ENCODE measurements at places on chromosomes 16 and 17.

DNA sequence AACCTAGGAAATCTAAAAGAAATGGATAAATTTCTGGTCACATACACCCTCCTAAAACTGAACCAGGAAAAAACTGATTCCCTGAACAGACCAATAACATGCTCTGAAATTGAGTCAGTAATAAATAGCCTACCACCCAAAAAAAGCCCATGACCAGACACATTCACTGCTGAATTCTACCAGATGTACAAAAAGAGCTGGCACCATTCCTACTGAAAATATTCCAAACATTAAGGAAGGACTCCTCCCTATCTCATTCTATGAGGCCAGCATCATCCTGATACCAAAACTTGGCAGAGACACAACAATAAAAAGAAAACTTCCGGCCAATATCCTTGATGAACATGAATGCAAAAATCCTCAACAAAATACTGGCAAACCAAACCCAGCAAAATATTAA is 52.9 kb downstream of the TTC19 start:
- no peak for DNase-seq

GRCh38 chr16:79182616-79183015 is 417.9 kb downstream of the MAF start:
- no peak for DNase-seq

GRCh38 chr16:79421126-79421525 is 179.4 kb downstream of the MAF start:
- no peak for DNase-seq

GRCh38 chr16:57525761-57526160 is 10.6 kb downstream of the CCDC102A start:
- DNase-seq: no peak

GRCh38 chr16:67892375-67892774 is 679 bp upstream of the PSKH1 start:
- no peak for DNase-seq

GRCh38 chr17:27565874-27566670 is 64.9 kb upstream of the LGALS9 start:
- no peak for DNase-seq

GRCh38 chr16:14071576-14072271 is 605 bp downstream of the MRTFB start:
- no peak for DNase-seq

DNA sequence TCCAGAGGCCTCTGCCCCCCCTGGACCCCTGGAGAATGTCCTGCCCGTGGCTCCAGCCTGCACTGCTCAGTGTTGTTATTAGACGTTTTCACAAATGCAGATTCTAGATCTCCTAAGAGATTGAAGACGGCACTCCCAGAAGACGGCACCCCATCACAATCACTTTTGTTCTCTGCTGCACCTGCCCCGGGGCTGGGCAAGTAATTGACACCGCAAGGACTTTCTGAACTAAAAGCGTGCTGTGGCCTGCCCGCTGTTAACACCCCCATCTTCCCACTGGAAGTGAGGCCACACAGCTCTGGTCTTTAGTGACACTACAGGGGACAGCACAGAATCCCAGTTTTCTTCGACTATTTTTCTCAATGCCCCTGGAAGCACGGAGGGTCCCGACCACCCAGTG is 256.9 kb downstream of the ENGASE start:
- no peak for DNase-seq

DNA sequence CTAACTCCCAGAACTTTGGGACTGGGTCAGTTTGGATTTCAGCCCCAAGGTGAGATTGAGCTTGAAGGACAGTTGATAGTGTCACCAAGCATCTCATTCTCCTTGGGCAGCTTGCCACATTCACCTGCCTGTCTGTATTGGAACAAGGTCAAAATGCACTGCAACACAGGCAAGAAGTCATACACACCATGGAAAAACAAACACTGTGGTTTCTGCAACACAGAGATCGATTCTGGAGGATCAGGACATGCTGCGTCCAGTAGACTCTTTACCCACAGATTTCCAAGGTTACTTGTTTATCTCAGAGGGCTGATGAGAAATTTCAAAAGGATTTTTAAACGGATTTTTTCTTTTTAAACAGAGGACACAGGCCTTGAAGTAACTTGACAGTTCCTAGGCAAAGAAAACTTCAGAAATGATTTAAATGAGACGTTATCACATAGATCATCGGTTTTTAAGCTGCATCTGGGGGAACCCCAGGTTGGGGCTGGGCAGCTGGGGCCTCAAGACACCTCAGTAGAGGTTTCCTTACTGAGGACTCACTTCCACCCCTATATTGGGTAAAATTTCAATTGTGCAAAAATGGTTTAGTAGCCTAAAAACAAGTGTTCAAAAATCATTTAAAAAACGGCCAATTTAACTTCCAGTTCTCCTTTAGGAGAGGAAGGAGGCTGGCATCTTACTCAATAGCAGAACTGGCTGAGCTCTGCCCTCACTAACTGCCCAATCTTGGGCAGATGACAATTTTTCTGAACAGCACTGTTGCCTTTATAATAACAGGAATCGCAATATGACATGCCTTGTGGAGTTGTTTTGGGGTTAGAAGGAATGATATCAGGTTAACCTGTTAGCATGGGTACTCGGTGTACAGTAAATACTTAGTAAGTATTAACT is 299.3 kb downstream of the XYLT1 start:
- no peak for DNase-seq

- no peak for DNase-seq
Measured at GRCh38 chr16:85520853-85521521, 92.1 kb upstream of the GSE1 start.

- DNase-seq: no peak
Measured at GRCh38 chr16:30633526-30633925, 17.2 kb upstream of the PRR14 start.

DNA sequence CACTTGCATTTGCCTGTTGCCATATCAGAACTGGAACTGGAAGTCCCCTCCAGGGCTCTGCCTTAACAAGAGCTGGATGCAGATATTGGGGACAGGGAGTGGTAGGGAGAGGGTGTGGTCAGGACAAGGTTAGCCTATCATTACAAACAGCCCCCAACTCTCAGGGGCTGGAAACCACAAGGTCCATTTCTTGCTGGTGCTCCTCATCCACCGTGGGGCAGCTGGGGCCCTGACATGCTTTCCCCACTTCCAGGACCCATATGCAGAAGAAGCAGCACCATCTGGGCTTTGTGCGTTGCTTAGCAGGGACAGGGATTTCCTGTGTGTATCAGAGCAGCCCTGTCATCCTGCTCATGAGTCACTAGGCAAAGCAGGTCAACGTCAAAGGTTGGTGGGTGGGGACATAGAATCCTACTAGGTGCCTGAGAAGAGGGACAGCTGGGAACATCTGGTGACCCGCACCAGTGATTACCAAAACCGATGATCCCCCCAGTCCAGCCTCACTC is 26.9 kb downstream of the RGS9 start:
- no peak for DNase-seq

GRCh38 chr16:1078579-1079021 is 6.1 kb downstream of the SSTR5 start:
- no peak for DNase-seq

DNA sequence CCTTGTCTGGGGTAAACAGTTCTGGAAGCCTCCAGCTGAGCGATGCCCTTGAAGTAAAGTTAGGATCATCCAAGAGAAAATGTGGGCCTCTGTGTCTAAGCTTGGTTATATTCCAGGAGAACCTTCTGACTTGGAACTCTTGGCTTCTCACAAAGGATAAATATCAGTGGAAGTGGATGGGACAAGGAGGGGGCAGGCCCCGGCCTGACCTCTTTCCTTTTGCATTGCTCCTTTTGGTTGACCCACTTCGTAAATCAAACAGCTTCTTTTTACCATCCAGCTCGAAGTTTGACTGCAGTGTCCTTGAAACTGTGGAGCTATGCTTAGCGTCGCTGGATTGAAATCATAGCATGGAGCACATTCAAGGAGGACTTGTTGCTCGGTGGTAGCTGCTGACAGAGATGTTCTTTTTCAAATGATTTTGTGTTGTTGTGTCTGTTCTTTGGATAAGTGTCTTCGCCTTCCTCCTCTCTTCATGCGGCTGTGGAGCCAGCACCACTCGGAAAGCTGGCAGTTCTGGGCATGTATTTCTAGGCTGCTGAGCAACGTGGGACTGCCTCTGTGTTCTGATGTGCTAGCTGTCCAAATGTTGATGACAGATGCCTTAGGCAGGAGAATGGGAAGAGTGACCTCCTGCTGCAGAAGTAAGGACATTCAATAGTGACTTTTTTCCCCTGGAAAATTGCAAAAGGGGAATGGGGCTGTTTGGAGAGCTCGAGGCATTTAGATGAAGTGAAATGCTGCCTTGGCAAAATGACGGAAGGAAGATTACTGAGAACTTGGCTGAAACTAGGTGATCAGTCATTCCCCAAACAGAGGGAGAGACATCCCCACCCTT is 4.5 kb downstream of the MINK1 start:
- no peak for DNase-seq

GRCh38 chr17:73954951-73955350 is 248.5 kb upstream of the RPL38 start:
- no peak for DNase-seq

DNA sequence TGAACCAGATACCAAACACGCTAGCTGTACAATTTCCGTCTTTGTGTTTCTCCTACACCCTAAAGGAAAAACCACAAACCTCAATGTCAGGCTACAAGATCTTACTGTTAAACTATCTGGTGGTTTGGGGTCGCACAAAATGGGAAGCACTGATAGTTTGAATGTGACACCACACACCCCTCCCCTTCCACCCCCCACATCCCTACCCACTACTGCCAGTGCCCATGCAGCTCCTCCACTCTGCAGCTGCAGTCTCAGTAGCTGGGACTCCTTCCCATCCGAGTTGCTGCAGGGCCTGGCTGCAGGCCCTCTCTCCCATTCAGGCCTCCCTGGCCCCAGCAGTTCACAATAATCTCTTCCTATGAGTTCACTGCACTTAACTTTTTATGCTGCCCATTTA is 18.4 kb downstream of the TRAP1 start:
- DNase-seq: no peak

DNA sequence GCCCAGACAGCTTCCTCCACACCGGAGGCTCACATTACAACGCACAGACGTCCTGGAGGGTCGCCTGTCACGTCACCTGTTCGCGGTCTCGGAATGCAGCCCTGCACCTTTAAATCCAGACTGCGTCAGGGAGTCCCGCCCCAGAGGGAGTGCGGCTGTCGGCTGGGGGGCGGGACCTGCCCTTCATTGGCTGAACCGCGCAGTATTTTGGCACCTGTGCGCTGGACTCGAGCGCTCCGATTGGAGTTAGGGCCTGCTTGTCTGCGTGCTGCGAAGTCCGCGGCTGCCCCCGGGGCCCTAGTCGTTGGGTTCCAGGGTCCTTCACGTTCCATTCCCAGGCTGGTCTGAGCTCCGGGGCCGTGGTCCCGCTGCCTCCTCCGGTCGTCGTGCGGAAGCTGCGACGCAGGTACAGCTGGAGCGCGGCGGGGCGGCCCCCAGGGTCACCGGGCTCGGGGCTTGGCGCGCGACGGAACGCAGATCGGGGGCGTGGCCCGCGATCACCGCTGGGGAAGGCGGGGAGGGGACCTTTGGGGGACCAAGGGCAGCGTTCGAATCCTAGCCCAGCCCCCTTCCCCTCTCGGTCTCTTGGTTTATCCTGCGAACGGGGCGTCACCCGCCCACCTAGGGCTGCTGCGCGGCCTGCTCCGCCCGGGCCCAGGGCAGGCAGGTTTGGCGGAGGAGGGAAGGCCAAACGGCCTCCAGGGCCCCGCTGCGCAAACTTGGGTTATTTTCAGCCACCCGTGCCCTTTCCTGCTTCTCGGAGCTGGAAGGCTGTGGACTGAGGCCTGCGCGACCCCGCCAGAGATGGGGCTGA is at the start of gene MIEF2:
Gene MIEF2, plus strand, starts transcription at position 331 of the 814 bp plus-strand sequence. CDS start 2,059 bp downstream, outside the sequence.
- DNase-seq: peak; percentile 75

DNA sequence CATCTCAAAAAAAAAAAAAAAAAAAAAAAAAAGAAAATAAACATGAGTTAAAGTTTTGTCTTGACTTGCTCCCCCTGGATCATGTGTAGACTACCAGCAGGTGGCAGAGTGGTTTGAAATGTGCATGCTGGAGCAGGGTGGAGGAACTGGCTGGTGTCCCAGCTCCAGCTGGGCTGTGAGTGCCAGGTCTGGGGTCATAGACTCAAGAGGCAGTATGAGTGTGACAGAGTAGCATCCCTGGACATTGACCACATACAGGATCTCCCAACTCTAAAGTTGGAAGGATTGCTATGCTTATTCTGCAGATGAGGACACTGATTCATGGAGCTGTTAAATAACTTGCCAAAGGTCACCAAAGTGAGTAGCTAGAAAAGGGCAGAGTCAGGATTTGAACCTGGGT is 198.0 kb upstream of the MPHOSPH6 start:
- peak; percentile 2 for DNase-seq

GRCh38 chr17:55673743-55674506 is 48.7 kb downstream of the TMEM100 start:
- DNase-seq: no peak

GRCh38 chr16:947255-947921 is 23.4 kb downstream of the LMF1 start:
- no peak for DNase-seq

DNA sequence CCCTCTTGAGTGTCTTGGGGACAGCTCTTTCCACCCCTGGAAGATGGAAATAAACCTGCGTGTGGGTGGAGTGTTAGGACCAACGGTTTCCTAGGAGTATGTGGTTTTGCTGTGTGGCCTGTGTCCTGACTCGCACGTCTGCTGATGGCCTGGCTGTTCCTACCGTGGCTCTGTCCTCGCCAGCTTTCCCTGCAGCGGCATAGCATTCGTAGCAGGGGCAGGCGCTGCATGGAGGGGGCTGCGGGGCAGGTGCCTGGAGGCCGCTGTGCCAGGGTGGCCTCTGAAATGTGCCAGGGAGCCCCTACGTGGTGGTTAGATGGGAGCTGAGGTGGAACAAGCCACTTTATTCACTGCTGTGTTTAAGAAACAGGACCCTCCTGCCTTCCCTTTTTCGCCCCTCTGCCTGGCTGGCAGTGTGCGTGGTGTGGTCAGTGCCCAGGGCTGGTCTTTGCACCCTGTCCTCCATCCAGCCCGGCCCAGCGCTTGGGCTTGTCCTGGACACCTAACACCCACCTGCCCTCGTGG is 10.6 kb downstream of the SLC16A3 start:
- no peak for DNase-seq

GRCh38 chr17:81741594-81742452 is 29.7 kb downstream of the SLC25A10 start:
- no peak for DNase-seq

- no peak for DNase-seq
Measured at GRCh38 chr16:58265480-58266052, 29.3 kb downstream of the PRSS54 start.

DNA sequence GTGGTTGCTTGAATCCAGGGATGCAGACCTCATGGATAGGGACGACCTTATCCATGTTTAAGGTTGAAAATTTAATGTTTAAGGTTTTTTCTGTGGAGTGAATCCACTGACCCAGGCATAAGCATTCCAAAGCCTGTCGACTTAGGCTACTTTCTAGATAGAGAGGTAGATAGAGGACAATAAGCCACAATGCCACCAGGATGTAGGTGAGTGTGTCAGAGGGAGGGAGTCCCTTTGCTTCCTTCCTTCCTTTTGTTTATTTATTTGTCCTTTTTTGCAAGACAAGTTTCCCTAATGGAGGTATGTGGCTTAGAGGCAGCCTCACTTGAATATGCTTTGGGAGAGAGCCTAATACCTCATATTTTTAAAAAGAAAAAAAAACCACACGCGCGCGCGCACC is 834.2 kb upstream of the SOX9 start:
- DNase-seq: no peak

GRCh38 chr17:4436846-4437245 is 3.1 kb downstream of the SPNS3 start:
- no peak for DNase-seq

Data from AG09309 (cell line).